Activated naive CD8-positive, alpha-beta T cell treated with anti-CD3 and anti-CD28 coated beads, Interleukin-2, amount 10 ng/mL, durations not matched to agents 7 days and 5 days (primary cell): ENCODE measurements at places on chromosomes 6 and 20. TPM values are rescaled to one million over a fixed set of nuclear protein-coding genes. Genes with fewer than 3 reads are reported as not detected.

DNA sequence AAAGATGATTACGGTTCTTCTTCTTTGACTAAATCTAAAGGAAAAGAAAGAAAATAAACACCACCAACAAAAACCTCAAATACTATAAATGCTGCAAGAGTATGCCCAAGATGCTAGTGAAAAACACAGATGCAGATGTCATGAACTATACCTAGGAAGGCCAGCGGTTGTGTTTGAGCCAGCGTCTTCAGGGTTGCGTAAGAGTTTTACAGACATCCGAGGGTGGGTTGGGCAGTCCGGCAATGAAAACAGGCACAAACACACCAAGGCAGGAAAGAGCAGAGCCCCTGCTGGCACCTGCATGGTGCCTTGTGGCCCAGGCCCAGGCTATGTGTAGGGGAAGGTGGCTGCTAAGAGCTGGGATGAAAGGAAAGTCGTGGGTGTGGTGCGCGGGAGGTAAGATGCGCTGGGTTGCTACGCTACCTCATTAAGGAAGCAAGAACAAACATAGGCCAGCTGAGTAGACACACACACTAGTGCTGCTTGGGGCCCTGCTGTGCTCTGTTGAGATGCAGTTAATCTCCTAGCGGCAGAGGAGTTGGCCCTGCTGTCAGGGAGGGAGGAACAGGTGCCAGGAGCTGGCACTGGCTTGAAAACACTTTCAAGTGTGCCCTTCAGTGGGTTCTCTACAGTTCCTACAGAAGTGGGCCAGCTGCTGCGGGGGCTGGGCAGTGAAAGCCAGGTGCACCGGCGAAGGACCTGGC lies 170.2 kb upstream of the PLN start:
- no peak for DNase-seq

DNA sequence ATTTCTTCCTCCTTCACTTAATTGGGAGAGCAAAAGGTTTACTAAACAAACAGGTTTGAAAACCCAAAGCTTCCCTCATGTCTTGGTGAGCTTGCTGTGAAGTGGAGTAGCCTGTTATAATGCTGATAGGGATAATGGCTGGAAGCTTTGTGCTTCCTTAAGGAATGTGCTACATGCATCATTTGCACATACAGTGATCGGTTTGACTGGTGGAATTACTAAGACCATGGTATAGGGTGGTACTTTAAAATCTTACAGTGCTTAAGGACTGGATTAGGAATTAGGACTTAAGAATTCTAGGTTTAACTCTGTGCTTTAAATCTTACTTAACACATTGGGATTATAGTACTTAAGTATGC lies 75.7 kb downstream of the ARID1B start:
- no peak for DNase-seq

- no peak for DNase-seq
These were observed 12.9 kb upstream of the ZNF391 start for GRCh38 chr6:27375613-27376079.

DNA sequence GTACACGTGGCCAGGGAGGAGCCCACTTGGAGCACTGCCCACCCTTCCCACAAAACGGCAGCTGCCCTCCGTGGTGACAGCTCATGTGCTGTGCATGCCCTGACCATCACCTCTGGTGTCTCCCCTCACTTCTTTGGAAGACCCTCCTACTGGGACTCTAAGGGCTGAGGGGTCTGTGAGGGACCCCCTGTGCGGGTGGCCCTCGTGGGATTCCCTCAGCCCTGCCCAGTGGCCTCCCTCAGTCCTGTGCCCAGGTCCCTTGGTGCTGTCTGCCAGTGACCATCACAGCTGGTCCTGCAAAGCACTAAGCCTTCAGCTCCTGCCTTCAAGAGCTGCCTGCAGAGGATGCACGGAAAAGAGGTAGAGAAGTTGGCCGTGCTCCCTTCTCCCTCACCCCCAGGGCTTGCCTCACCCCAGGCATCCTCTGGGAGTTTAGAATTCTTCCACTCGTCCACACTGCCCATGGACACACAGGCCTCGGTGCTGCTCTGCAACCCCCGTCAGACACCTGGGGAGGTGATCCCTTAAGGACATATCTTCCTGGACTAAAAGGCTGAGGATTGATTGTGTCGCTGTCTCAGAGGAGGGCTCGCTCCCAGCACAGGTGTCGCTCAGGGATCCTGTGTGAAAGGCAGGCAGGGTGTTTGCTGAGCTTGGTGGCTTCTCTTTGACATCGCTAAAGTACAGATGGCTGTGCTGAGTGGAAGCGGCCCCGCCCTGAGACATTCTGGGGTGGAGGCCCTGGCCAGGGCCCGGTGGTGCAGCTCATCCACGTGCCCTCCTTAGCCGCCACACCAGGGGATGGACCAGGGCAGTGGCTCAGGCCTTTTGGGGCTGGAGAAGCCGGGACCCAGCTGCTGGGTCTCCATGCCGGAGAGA lies 119.5 kb upstream of the FRMD1 start:
- DNase-seq: no peak

DNA sequence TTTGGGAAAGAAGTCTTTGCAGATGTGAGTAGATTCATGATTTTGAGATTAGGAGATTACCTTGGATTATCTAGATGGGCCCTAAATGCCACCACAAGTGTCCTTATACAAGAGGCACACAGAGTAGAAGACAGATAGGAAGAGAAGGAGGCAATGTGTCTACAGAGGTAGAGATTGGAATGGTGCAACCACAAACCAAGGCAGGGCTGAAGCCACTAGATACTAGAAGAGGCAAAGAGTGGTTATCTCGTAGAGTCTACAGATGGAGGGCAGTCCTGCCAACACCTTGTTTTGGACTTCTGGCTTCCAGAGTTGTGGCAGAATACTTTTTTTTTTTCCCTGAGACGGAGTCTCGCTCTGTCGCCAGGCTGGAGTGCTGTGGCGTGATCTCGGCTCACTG lies 138.3 kb upstream of the AKIRIN2 start:
- DNase-seq: no peak

MCCD1 gene
- total RNA-seq: not detected

CALHM6 gene
- 26.7 TPM for total RNA-seq

ADAM33 gene
- total RNA-seq: not detected

CASP8AP2 gene
- 49.1 TPM for total RNA-seq

DOK5 gene
- not detected for total RNA-seq
